Activated gamma-delta T cell (primary cell): ENCODE measurements at places on chromosomes 6 and 20.

DNA sequence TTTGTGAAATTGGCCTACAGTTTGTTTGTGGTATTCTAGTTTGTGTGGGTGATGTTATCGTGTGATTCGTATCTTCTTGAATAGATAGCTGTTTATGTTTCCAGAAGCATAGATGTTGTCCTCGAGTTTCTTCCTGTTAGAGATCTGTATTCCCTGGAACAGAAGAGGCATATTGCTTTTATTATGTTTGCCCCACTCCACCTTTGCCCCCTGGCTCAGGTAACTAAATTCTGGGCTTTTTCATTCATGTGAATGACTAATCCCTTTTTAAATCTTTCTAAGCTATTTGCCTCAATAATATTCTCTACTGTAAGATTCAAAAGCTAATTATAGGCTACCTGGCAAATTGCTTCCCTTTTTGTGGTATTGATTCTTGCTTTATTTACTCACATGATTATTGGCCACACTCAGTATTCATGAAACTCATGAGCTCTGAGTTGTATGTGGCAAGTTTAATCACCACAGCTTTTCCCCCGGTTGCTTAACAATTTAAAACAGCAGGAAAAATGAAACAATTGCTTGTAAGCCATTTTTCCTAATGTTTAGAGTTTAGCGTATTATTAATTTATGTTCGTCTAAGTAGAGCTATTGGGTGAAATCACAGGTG is 12.6 kb downstream of the RNF217 start:
- DNase-seq: no peak

GRCh38 chr20:23155141-23155590 is 69.0 kb upstream of the CD93 start:
- no peak for DNase-seq

DNA sequence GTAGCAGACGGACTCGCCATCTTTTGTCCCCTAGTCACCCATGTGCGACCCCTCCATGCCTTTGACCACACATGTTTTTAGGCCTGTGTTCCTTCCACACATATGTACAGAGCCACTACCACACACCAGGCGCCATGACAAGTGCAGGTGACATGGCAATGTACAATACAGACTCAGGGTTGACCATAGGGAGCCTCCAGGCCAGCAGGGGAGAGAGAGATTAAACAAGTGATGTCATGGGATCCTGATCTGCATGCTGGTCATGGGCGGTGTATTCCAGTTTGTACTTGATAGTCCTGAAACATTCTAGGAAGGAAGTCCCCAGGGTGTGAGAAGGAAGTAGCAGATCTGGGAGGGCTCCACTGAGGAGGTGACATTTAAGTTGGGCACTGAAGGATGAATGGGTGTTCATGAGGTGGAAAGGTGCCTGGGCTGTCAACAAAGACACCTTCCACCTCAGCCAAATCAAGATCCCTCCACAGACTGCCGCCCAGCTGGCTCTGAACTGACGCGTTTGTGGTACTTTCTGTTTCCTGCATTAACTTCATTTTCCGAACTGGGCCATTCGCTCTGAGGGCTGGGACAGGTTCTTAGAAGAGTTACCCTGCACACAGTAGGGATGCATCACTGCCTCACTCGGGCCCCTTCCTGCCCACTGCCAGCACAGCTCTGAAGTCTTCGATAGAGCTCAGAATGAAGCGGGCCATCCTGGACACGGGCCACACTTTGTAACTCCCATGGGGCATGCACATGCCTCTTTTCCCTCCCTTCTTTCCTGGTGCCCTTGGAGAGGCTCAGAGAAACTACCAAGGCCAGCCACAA is 94.0 kb downstream of the NOL4L start:
- DNase-seq: no peak

DNA sequence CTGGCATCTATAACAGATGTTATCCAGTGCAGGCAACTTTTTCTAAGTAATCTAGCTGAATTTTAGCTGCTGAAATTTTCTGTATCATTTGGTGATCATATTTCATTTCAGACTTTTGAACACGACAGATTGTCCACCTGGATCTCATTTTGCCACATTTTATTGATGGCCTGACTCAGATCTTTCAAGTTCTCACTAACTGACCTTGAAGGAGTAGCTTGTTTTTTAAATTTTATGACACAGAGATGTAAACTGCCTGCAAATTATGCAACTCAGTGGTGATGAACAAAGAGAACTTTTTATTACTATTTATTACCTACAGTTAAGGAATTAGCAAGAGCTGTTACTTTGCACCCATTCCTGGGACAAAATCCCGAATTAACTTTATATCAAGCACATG is 366.4 kb downstream of the PAX1 start:
- no peak for DNase-seq

DNA sequence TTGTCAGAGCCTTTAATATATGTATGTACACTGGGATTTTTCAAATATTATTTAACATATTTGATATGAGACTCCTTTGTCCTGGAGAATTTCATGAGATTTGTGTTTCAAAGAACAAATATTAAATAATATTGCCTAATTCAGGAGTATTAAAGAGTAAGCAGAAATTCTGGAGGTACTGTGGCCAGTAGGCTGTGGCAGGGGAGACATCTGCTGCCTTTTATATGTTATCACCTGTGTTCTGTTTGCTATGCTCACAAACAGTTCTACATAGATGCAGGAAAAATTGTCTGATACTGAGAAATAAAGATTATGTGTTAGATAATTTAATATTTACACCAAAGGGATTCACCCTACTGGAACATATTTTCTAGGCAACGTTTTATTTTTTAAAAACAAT is 395.4 kb upstream of the SLC35B3 start:
- DNase-seq: no peak

DNA sequence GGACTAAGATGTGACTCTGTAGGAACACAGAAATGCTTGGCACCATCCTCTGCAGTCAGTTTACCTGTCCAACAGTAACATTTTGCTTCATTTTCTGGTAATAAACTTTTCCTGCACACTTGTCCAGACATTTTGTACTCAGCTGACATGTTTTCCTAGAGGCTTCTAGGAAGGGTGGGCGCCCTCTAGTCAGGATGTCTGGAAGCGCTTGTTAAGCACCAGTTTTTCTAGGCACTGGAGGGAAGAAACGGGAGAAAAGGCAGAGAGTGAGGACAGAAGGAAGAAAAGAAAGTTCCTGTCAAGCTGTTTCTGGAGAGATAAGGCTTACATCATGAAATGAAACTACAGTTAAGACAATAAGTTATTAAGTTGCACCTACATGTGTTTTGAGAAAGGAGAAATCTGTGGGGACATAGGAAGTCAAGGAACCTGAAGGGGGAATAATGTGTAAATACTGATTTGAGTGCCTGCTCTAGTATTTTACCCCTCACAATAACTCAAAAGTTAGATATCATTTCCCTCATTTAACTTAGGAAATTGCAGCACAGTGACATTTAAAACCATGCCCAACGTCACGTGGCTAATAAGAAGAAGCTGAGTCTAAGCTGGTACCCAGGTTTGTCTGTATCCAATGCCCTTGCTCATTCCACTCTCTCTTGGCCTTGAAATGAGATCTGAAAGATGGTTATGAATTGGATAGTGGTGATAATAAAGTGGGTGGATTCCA is 42.7 kb upstream of the TNFRSF21 start:
- DNase-seq: no peak

DNA sequence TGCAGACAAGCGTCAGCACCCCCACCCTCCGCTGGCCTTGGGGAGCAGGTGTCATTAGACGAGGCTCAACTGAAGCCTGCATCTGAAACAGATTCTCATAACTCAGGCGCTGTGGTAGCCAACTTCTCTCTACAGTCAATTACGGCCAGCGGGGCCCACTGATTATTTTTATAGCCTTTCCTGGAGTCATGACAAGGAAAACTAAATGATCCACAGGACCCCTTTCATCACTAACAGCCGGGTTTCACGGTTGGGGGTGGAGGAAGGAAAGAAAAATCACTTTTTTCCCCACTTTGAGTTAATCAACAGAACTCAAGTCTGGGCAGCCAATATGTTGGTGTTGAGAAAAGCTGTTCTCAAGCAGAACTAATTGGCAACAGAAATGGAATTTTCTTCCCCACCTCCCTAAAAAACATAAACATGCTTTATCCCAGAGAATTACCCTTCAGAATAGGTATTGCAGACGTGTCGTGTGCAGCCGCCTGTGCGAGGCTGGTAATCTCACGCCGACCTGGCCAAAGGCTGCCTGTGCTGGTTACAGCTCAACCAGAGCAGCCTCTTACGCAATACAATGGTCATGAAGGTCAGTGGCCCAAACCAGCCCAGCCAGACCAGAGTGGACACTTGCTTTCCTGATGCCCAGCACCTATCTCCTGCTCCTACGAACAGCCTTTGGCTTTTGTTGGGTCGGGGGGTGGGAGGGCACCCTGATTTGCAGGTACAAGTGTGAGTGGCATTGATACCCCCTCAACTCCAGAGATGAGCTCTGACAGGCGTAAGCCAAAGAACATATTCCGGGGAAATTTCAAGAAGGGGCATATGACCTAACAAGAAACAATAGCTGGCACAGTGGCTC is 11.0 kb downstream of the RIPOR3 start:
- DNase-seq: no peak

DNA sequence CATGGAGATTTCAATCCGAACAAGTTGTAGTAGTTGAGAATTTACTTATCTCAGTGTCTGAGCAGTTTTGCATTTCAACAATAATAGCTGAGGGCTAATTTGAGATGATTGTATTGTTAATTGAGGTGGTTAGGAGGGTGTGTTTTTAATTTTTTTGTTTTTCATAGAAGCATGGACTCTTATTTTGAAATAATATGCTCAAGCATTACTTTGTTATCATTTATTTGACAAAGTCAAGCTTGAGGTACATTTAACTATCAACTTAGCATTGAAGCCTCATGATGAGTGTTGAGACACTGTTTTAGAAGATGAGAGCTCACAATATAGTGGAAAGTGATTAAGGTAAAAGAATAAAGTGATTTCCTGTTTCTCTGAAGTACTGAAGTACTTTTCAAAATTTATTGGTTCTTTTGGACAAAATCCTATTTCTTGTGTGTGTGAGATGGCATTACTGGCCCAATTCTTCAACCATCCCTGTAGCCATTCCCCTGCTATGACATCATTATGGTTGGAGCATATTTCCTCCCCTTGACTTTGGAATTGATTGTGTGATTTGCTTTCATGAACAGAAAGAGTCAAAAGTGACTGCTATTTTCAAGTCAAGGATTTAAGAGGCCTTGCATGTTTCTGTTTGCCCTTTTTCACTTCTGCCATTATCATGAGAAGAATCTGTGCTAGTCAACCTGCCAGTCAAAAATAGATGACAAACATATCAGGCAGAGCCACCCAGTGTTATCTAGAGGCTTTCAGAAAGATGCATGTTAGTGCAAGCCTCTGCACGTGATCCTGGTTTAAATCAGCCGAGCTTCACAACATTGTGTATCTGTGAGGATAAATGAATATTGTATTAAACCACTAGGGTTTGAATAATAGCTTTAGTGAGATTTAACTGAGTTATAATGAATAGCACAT is 1112.3 kb upstream of the CITED2 start:
- no peak for DNase-seq

GRCh38 chr6:42257614-42258013 is 40.0 kb upstream of the MRPS10 start:
- DNase-seq: no peak

DNA sequence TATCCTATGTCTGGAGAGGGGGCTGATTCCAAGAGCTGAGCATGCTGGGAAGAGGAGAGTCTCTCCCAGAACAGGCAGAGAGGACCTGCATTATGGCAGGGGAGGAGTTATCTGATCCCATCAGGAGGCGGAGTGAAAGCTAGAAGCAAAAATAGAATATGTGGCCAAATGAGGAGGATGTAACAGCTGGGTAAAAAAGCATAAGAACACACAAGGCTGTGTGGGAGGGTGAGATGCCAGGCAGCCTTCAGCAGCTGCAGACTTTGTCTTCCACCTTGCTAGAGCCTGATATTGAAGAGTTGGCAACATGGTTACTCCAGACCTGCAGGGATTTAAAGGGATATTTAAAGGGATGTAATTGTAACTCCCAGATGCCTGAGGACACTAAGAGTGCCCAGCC is 167.1 kb downstream of the PTPRT start:
- no peak for DNase-seq

DNA sequence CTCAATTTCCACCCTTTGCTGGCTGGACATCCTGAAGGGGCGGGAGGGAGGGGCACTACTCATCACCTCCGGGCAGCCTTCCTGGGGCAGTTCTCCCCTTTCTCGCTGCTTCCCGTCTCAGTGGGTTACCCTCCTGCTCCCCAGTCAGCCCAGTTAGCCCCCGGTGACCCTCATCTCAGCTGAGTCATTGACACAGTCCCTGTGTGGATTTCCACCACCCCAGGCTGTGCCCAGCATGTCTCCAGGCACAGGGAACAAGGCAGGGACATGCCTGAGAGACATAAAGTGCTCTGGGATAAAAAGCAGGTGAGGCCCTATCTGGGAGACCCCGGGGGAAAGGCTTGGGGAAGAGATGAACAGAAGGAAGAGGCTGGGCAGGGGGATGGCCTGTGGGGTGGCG is 29.9 kb upstream of the HMGA1 start:
- no peak for DNase-seq

DNA sequence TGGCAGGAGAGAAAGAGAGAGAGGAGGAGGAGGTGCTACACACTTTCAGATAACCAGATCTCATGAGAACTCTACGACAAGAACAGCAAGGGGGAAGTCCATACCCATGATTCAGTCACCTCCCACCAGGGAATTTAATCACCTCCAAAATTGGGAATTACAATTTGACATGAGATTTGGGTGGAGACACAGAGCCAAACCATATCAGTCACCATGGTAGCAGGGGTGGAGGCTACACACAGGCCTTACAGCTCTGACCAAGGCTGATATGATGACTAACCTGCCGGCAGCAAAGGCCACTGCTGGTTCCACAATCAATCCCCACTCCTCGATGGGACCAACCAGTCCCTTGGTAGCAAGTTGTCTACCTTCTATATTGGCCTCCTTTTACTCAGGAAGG is 13.6 kb upstream of the RBM24 start:
- no peak for DNase-seq

- DNase-seq: no peak
Observed at GRCh38 chr20:63946986-63947637, 9.1 kb downstream of the UCKL1 start.

GRCh38 chr6:53939830-53940229 is 145.0 kb downstream of the LRRC1 start:
- DNase-seq: no peak

DNA sequence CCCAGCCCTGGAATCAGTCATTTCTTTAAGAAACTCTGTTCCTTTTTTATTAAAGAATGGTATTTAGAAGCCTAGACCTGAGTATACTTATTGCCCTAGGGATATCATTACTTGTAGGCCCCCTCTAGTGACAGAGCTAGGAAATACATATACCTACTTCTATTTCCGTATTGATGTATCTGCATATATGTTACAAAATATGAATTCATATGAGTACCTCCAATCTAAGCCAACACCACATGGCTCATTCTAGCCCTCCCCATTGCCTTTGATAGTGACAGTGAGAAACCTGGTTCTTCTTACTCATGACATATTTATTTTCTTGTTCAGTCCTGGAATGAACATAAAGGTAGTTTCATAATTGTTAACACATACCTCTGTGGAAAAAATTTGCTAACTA is 137.2 kb downstream of the FARS2 start:
- DNase-seq: no peak

- no peak for DNase-seq
Observed at GRCh38 chr6:156175971-156176421, 601.2 kb upstream of the ARID1B start.

- no peak for DNase-seq
Observed at GRCh38 chr20:49874696-49875095, 40.6 kb downstream of the SPATA2 start.
